ENCODE measurements at places on chromosomes 5 and 9.

- DNase-seq: peak; percentile 70
Observed at GRCh38 chr5:116574367-116575325, at the start of gene SEMA6A. SEMA6A (minus strand) TSS chr5:116574823; CDS start chr5:116504944, 69,879 bp downstream.

- DNase-seq: no peak
Observed at GRCh38 chr5:164721116-164721515, 1215.7 kb downstream of the MAT2B start.

DNA sequence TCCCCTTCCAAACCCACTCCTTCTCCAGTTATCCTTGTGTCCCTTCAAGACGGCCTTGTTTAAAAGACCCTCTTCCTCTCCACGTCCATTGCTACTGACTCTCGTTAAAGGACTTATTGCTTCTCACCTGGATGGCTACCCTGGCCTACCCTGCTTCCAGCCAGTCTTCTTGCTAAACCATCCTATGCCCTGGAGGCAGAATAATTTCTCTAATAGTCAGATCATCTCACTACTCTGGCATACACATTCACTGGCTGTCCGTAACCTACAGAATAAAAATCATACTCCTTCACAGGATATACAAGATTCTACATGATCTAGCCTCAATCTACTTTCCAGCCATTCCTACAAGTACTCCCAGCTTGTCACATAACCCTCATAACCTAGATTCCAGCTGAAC, 92.6 kb downstream of the TRPM6 start:
- DNase-seq: no peak

- DNase-seq: no peak
Observed at GRCh38 chr9:30815585-30815984, 1568.9 kb upstream of the ACO1 start.

DNA sequence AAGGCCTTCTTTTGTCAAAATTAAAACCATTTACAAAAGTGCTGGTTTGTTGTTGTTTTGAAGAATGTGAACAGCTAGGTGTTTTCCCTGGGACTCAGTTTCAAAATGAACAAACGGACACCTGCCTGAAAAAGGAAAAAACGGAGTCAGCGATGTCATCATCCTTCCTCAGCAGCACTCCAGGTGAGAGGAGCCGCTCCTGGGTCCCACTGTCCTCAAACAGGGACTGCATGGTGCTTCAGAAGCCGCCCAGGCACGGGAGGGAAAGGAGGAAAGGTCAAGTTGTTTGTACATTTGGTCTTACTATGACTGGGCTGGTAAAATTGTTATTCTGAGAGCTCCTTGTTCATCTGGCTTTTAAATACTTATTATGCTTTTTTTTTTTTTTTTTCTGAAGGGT, 69.0 kb upstream of the ZSWIM6 start:
- no peak for DNase-seq

DNA sequence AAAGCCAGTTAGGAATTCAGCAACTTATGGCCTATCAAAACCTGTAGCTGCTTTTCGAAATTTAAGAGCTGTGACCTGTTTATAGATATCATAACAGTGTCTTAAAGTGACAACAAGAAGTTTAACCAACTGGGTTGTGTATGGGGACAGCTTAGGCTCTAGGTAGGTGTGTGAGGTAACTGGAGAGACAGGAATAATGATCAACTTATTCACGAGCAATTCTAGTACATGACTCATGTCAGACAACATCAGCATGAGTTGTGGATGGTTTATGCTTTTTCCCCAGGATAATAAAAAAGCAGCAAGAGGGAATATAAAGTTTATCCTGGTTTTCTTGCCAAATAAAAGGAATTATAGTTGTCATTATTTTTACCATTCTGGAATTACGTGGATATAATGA, 88.6 kb downstream of the GDNF start:
- DNase-seq: no peak

DNA sequence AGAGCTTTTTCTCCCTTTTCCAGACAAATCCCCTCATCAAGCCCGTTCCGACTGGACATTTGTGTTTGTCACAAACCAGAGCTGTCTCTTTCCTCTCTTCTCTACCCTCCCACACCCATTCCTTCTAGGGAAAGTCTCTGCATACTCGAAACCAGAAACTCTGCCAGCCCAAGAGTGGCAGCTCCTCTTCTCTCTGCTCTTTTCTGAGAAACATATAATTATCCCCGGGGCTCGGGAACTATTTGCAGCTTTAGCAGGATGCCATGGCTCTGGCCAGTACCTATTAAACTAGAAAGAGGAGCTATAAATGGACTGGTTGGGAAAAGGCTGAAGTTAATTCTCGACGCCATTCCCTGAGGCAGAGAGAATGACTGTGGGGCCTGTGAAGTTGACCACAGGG, 82.6 kb downstream of the SH3PXD2B start:
- DNase-seq: no peak

- no peak for DNase-seq
Observed at GRCh38 chr5:154493274-154493673, 15.2 kb upstream of the HAND1 start.

DNA sequence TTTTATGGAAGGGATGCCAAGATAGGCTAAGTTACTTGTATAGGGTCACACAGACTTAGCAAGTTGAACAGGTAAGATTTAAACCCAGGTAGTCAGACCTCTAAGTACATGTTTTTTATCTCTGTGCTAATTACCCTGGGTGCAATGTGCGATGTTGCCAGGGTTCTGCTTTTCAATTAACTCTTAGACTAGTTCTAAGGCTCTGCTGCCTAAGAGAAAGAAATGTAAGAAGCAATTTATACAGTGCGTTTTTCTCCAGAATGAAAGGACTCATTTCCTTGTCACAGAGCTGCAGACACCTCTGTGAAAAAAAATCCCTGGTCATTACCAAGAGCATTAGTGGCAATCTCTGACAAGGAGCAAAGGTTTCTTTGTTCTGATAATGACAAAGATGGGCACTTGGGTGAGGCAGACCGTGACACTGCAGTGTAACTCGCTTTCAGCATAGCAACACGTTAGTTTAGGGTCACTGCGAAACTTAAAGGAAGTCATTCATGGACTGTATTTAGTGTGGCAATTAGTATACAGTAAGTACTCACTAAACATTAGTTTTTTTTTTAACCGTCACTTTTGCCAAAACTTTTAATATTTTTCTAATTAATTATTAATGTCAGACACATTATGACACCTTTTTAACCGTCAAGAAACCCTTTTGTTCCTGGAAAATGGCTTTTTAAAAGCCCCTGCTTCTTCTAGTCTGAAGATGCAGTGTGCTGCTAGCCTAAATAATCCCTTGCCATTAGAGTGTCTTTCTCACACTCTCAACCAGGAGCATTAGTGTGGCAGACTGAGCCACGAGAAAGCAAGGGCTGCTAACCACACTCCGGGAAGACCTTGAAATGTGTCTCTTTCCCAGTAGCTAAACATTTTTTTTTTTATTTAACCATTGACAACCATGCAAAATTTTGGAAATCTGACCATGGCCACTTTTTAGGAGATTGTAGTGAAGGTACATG, 520.0 kb upstream of the C9orf72 start:
- no peak for DNase-seq

- DNase-seq: no peak
Observed at GRCh38 chr9:108535526-108535925, 320.3 kb downstream of the ACTL7B start.

DNA sequence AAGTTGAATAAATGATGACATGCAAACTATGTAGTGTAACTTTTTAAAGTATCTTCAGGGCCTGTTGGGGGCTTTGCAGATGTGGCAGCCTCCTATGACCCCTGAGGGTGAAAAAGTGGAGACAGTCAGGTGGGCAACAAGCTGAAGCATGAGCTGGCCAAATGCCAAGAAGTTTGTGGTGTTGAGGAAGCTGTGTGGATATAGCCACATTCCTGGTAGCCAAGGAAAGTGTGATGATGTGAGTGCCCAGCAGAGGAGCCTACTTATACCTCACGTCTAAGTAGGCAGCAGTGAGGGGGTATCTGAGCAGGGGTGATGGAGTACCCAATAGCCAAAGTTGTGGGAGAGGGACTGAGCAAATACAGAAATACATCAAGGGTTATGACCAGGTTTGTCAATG, 621.2 kb upstream of the CDH6 start:
- no peak for DNase-seq

GRCh38 chr5:179613460-179614071, 9.9 kb downstream of the HNRNPH1 start:
- DNase-seq: no peak

DNA sequence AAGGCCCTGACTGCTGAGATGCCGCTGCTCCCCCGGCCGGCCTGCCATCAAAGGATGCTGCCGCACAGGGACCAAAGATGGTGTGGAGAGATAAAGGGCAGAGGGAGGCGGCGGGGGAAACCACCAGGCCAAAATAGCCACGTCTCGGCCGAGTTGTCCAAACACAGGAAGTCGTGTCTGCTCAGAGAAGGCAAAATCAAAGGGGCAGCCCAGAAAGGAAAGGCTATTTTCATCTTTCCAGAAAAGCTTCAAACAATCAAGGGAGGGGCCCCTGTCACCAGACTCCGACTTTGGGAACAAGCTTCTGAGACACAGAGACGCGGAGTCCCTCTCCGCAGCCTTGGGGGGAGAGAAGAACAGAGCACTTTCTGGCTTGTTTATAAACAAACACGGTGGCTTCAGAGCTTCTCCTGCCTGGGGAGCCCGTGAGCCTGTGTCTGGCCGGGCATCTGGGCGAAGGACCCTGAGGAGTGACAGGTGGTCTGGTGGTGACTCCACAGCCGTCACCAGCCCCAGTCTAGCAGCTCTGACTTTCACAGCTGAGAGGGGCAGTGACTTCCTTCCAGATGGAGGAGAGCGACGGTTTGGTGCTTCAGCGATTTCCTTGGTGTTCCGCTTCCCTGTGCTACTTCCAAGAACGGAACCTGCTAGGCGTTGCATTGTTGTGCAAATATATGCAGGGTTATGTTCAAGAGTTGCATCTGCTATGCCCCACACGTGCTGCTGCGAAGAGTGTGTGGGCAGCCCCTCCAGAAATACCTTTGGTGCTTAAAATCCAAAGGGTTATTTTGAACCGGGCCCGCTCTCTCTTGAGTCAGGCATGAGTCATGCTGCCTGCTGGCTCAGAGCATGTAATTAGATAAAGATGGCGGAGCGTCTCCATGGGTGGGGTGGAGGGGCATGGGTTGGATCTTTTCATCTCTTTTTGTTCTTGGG, 24.0 kb downstream of the ADAMTSL2 start:
- DNase-seq: no peak

GRCh38 chr9:4796530-4796929, 3.8 kb downstream of the RCL1 start:
- no peak for DNase-seq

- DNase-seq: no peak
Observed at GRCh38 chr5:73796164-73797131, 170.5 kb downstream of the ARHGEF28 start.

DNA sequence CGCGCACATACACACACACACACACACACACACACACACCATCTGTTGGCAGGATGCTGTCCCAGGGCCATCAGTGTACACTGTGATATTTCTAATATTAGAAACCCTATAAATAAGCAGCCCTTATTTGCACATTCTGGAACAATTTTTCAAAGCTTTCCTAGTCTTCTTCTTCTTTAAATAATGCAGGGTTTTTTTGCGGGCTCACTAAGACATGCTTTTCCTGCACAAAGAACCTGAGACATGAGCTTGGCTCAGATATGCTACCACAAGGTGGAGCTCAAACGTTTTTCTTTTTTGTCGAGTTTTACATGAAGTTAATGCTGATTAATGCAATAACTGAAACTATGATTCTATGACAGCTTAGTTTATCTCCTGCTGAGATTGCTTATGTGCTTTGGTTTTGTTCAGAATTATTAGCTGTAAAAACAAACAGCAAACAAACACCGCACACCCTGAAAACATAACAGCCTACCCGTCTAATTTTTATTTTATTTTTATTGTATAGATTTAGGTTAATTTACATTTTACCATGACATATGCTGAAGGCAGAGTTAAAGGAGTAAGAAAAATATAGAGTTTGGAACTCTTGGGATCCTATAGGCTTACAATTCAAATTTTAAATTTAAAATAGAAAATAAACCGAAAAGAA, 95.8 kb downstream of the ALDH1A1 start:
- DNase-seq: no peak

DNA sequence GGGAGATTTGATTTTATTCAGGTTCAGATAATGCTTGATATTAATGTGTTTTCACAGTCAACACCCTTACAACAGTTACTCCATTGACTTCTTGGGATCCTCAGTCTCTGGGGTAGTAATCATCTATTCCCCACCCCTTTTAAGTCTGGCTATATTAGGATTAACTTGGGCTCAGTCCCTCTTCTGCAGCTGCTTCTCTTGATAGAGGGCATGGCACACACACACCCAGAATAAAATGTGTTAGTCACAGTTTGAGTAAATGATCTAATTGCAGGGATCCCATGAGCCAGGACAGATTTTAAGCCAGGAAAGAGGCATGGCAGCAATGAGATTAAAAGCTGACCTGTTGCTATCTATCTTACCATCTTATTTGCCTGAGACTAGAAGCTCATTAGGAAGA, 53.7 kb upstream of the VLDLR start:
- no peak for DNase-seq

DNA sequence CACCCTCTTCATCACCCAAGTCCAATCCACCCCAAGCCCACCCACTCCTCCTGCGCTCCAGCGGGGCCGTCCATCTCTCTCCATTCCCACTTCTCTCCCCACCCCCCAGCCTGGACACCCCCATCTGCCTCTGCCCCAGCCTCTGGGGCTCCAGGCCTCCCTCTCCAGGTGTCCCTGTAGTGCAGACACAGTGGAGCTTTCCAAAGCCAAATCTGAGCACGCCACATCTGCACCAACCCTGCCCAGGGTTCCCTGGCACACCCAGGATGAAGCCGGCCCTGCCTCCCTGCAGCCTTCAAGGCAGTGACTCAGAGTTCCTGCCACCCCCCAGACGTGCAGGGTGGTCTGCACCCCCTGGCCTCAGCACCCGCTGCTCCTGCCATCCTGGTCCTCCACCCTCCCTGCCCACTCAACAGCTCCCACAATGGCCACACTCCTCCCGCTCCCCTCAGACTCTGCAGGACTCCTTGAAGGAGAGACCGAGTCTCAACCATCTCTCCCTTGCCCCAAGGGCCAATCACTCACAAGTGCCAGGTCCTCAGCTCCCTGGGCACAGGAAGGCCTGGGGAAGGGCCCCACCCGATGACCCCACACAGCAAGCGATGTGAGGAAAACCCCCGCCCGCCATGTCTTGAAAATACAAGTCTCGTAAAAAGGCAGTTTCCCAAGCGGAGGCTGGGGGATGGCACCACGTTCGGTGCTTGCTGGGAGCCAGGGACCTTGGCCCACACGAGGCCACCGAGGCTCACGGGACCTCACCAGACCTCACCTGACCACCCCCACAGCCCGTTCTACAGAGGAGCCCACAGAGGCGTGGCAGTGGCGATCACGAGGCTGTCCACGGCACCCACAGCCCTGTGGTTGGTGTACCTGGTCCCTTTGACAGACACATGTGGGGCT, 22.2 kb downstream of the VAV2 start:
- no peak for DNase-seq
